B cell (primary cell): ENCODE measurements at places on chromosomes 12 and 14.

DNA sequence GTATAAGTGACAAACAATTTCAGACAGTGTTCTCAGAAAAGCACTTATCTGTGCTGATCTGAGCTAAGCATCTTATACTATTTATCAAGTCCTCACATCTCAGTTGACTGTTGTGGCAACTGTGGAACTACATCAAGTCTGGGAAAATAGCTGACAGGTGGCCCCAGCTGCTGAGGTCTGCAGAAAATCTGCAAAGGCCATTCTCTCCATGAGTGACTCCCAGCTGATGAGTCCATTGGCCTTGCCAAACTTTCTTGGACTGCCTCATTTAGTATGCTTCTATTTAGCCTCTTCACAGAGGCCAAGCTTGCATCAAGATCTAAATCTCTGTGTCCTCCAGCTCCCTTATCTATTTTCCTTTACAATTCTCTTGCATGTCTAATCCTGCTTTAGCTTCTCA lies 174.5 kb upstream of the RBM19 start:
- DNase-seq = no peak

GRCh38 chr14:53310412-53310811 lies 157.3 kb upstream of the DDHD1 start:
- DNase-seq = peak; percentile 60

- DNase-seq = no peak
Measured at GRCh38 chr12:45626965-45627364, 102.5 kb upstream of the ARID2 start.

DNA sequence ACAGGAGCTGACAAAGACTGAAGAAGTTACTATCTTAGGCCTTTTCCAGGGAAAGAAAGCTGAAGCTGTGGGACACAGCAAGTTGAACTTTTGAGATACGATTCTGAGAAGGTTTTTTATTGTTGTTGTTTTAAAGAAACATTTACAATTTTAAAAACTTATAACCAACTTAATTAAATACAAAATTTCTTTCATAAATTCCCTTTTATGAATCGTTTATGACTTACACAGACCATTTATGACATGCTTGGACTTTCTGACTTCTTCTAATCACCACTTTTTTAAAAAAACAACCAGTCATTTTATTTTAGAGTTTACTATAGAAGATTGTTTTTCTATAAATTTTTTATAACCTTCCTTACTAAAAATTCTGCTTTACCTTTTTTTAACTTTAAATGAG lies 68.7 kb downstream of the DHRS2 start:
- DNase-seq = no peak

DNA sequence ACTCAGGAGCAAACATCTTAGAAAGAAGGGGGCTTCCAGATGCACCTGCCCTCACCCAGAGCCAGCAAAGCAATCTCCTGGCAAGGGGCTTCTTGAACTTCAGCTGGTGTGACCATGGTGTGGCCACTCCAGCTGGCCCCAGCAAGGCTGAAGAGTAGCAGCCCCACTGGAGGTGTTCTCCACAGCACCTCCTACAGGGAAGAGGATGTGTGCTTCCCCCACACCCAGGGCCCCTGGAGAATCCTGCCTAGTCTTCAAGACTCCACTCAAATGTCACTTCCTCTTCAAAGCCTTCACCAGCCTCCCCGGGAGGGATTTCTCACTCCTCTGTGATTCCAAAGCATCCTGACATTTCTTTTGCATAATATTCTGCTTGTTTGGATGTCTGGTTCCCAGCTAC lies 8.5 kb downstream of the RAB15 start:
- DNase-seq = no peak

GRCh38 chr14:65226824-65227604 lies 124.7 kb upstream of the MAX start:
- DNase-seq = no peak

DNA sequence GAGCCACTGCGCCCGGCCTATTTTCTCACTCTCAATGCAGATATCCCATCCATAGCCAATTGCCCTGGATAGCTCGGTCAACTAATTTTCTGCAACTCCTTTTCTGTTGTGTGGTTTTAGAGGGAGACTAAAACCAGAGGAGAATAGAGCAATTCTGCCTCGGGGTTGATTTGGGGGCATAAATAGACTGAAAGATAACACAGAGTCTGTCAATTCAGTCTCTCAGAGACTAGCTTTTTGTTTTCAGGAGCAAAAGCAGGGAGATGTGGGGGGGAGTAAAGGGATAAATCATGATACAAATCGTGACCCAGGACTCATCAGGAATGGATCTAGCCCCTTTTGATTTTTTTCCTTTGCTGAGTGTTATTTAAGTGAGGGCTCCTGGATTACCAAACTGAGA lies 6.5 kb downstream of the COPZ1 start:
- no peak for DNase-seq

- no peak for DNase-seq
Measured at GRCh38 chr12:26493656-26494055, 298.3 kb downstream of the SSPN start.

- no peak for DNase-seq
Measured at GRCh38 chr12:77407931-77408330, 342.6 kb upstream of the E2F7 start.

GRCh38 chr12:95326445-95326844 lies 108.8 kb downstream of the VEZT start:
- DNase-seq = no peak

- peak; percentile 57 for DNase-seq
Measured at GRCh38 chr14:51283402-51284085, 43.5 kb downstream of the TMX1 start.

- DNase-seq = no peak
Measured at GRCh38 chr12:43988838-43989560, 153.1 kb downstream of the TMEM117 start.

DNA sequence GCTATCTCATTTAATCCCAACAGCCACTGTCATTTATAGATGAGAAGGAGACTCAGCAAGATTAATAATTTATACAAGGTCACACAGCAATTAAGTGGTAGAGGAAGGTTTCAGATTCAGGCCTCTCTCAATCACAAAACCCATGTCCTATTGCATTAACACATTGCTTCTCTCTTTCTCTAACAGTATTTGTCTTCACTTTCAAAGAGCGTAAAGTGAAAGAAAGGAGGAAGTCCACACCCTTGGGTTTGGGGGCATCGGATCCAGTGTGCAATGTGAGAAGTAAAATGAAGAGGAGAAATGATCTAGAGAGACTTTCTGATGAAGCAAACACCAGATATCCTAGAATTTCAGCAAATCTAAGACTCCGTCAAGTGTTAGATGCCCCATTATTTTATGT lies 7.0 kb upstream of the VRK1 start:
- DNase-seq = no peak

- DNase-seq = peak; percentile 71
Measured at GRCh38 chr12:54384591-54385041, at the start of gene ZNF385A. Gene ZNF385A (minus strand): TSS chr12:54384733. CDS start chr12:54384514, 219 bp downstream.

GRCh38 chr12:26317942-26318575 lies 122.7 kb downstream of the SSPN start:
- DNase-seq = no peak

DNA sequence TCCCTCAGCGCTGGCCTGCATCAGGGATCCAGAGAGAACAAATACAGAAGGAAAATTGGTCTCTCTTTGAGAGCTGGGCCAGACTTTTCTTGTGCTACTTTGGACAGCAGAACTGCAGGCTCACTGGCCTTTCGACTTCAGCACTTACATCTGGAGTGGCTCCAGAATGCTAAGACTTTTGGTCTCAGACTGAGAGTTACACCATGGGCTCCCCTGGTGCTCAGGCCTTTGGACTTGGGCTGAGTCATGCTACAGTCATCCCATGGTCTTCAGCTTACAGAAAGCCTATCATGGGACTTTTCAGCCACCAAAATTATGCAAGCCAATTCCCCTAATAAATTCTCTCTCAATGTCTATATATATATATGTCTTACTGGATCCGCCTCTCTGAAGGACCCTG lies 9.0 kb upstream of the CD163 start:
- DNase-seq = no peak

GRCh38 chr14:94673071-94673470 lies 60.9 kb downstream of the SERPINA3 start:
- no peak for DNase-seq
